ENCODE measurements at places on chromosomes 13 and 19. TPM values are rescaled to one million over a fixed set of nuclear protein-coding genes. Genes with fewer than 3 reads are reported as not detected.
A peak's percentile ranks its signal among the peaks of the same experiment; 100 is the strongest.

GRCh38 chr19:14072535-14073260, at the start of gene MISP3:
Gene MISP3, plus strand, starts transcription at chr19:14072786. Its CDS starts 524 bp downstream, at chr19:14073310.
- peak; percentile 58 for DNase-seq

GRCh38 chr13:71459708-71460107, 407.3 kb downstream of the DACH1 start:
- no peak for DNase-seq

GRCh38 chr13:31943591-31943990, 88.0 kb upstream of the FRY start:
- DNase-seq: no peak

GRCh38 chr19:28409859-28410258, 803.1 kb downstream of the UQCRFS1 start:
- DNase-seq: no peak

DNA sequence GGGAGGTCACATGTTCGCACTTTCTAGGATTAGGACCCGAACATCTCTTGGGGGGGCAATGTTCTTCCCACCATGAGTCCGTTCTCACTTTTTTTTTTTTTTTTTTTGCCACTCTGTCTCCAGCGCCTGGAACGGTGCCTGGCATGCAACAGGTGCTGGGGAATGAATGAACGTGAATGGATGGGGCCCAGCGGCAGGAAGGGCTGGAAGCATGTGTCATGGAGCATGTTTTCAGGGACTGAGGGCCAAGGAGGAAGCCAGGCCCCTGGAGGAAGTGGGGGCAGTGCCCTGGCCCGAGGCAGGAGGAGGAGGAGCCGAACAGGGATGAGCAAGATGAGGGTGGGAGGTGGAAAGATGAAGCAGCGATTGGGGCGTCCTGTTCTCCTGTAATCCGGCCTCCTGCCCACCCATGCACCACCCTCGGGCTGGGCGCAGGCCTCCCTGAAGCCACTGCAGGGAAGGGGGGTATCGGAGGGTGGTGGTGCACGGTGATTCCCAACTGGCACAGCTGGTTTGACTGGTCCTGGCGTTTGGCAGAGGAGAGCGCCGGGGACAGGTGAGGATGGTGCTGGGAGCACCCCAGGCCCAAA, 8.8 kb upstream of the SULT2B1 start:
- no peak for DNase-seq

DNA sequence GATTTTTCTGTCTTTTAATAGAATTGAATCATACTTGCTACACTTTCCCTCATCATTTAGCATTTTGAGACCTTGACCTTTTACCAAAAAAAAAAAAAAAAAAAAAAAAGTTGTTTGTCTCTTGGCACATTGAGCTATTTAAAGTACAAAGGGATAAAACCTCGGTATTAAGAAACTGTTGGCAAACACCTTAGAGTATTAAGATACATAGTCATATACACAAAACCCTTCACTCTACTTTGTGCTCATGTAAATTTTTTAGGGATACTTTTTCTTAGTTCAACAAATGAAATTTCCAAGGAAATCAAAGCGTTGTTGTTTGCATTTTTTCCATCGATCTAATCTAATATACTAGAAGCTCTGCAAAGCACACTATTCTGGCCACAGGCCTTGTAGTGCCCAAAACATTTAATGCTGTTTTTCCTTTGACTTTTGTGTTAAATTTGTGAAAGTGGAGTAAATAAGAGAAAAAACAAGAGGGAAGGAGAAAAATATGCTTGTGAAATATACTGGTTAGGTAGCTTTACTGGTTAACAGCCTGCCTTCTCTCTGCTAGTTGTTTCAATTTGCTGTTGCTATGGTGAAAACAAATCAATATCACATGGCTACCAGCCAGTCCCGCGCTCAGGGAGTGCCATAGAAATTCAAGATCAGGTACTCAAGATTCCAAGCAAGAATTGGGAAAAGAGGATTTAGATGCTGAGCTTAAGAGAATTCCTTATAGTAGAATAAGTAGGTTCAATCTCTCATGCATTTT, 2.6 kb downstream of the MBNL2 start:
- DNase-seq: peak; percentile 50

DNA sequence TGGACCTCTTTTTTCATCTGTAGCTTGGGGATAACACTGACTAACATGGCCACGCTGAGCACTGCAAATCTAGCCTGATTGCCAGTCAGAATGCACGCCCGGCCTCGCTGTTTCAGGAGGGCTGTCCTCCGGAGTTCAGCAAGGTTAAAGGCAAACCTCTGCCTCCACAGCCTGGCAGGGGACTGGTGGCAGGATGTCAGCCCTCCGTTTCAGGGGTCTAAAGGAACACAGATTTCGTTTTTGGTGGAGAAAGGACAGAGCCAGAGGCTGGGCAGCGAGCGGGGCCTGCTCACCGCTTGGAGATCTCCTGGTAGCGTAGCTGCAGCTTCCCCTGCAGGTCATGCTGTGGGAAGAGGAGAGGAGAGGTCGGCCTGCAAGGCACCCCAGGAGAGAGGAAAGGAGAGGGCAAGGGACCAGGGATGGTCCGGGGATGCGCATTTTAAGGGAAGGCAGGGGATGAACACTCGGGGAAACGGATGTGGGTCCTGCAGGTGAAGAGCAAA, 560 bp downstream of the NDUFA7 start:
- DNase-seq: peak; percentile 52

GRCh38 chr19:31334101-31334848, 15.0 kb downstream of the TSHZ3 start:
- no peak for DNase-seq

DNA sequence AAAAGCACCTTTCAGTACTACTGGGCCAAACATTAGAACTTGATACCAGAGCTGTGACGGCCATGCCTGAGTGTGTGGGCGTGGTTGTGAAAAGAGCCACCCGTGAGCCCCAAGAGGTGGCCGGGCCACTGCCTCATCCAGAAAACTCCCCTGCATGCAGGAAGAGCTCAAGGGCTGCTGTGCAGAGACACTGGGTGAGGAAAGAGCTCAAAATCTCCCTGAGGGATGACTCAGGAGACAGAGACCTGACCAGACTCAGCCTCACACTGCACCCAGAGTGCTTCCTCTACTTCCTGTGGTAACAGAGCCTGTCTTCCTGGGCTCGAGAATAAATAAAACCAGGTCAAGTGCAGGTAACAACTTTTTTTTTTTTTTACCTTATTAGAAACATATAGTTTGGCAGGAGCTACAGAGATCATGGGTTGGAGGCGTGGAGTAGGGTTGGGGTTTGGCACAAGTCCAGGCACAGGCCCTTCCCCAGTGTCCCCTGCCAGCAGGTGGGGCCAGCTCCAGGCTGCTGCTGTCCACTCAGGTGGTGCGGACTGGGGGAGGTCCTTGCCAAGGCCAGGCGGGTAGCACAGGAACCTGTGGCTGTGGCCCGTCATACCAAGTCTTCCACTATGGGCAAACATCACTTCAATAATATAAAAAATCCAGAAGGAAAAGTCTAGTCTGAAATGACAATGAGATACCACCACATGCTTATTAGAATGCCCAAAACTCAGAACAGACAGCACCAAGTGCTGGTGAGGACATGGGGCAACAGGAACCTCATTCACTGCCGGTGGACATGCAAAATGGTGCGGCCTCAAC, 25.5 kb downstream of the ELL start:
- DNase-seq: peak; percentile 85

GRCh38 chr19:40610396-40611064, 9.4 kb downstream of the LTBP4 start:
- peak; percentile 80 for DNase-seq

- DNase-seq: no peak
These were observed 6.9 kb upstream of the ZNF580 start for GRCh38 chr19:55633861-55634260.

- DNase-seq: no peak
These were observed 363 bp upstream of the ZNF763 start for GRCh38 chr19:11964496-11964857.

DNA sequence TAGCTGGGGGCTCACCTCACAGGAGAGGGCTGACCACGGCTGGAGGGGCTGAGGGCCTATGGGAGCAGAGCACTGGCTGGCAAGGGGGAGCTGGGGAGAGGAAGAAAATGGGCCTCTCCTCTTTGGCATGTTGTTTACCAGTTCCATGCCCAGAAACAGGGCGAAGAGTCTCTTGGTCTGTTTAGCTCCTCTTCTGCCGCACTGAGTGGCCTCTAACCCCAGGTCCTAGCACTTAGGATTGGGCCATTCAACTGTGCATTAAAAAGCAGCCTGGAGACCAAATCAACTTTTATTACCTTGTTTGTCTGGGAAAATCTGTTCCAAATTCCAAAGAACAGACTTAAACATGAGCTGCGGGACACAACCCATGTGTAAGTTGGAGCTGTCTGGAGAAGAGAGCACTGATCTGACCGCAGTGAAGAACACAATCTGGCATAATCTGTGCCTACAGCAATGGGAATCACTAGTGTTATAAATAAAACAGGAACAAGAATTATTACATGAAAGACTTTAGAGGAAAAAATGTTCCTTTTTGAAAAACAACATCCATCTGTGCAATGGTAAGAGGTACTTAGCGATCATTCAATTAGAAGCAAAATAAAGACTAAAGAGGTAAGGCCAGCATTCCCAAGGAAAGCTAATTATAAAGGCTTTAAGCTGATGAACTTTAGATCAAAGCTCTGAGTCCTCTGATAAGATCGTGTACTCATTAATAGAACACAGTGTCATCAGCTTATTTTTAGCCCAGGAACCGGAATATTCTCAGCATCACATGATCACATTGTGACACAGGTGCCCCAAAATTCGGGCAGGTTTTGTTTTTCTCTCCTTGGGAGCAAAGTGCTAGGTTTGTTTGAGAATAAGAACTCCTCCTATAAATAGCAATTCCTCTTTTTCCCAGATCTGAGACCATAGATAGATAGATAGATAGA, 243.2 kb downstream of the COL4A1 start:
- no peak for DNase-seq

- DNase-seq: peak; percentile 92
These were observed 519 bp downstream of the PTBP1 start for GRCh38 chr19:797528-798414.

- no peak for DNase-seq
These were observed 11.5 kb downstream of the TM6SF2 start for GRCh38 chr19:19261350-19262189.

DNA sequence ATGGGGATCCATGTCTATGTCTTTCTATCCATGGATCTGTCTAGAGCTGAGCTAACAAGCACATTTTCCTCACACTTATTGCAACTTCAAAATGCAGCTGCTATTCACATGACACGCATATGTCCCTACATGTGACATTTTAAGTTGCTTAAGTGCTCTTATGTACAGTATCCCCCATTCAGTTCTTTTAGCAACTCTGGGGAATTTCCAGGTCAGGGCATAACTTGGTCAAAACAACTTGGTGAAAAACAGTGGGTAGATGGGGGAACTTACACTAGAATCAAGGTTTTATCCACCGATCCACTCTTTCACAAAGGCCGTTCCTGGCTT, 73.0 kb downstream of the COL4A1 start:
- DNase-seq: no peak

DNA sequence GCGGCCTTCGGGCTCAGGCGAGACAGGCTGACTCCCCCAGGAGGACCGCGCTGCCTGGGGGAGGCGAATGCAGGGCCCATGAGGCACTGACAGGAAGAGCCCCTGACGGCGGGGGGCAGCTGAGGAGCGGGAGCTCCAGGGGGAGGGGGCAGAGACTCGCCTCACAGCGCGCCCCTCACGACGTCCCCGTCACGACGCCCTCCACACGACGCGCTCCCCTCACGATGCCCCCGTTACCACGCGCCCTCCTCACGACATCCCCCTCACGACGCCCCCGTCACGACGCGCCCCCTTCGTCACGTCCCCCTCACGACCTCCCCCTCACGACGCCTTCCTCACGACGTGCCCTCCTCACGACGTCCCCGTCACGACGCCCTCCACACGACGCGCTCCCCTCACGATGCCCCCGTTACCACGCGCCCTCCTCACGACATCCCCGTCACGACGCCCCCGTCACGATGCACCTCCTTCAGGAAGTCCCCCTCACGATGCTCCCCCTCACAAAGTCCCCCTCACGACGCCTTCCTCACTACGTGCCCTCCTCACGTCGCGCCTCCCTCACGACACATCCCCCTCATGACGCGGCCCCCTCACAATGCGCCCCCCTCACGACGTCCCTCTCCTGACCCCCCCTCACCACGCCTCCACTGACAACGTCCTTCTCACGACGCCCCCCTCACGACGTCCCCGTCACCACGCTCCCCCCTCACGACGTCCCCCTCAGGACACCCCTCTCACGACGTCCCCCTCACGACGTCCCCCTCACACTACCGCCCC, 99.6 kb downstream of the ING1 start:
- no peak for DNase-seq

- DNase-seq: no peak
These were observed 112.1 kb downstream of the DLEU7 start for GRCh38 chr13:50731400-50731799.

GRCh38 chr13:49938921-49939320, 2.8 kb upstream of the SPRYD7 start:
- DNase-seq: no peak

DNA sequence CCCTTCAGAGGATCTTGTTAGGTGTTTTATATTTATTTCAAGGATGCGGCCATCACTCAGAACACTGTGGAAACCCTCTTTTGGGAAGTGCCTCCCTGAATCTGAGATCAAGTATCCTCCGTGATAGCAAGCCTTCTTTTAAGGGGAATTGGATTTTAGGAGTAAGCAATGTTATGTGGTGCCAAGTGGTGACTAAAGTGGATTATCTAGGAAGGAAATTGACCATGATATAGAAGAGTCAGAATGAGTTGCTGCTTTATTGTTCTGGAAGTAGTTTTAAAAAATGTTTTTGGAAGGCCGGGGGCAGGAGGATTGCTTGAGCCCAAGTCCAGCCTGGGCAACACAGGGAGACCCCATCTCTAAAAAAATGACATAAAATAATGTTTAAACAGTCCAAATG, 6.7 kb downstream of the ERCC5 start:
- no peak for DNase-seq

DNA sequence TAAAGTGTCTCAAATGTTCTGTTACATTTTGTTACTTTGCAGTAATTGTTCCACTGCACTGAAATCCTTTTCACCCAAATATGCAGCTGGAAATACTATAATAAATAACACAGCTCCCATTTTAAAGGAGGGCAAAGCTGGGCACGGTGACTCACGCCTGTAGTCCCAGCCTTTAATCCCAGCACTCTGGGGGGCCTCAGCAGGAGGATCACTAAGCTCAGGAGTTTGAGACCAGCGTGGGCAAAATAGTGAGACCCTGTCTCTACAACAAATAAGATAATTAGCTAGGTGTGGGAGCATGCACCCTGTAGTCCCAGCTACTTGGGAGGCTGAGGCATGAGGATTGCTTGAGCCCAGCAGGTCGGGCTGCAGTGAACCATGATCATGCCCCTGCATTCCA, 7.5 kb upstream of the UBAC2 start:
- no peak for DNase-seq

KLK3 gene
- not detected for total RNA-seq

PROSER3 gene
- total RNA-seq: 38.4 TPM

NLRP5 gene
- total RNA-seq: not detected

PRR19 gene
- 0.81 TPM for total RNA-seq

IGFL2 gene
- total RNA-seq: not detected

GADD45B gene
- 38.1 TPM for total RNA-seq

ZNF417 gene
- 10.6 TPM for total RNA-seq

KIR3DL2 gene
- total RNA-seq: 0.48 TPM

FUT3 gene
- total RNA-seq: not detected

ZNF607 gene
- total RNA-seq: 5.3 TPM

Measured in activated CD4-positive, alpha-beta memory T cell treated with anti-CD3 and anti-CD28 coated beads for 36 hours (primary cell).